ENCODE measurements at places on chromosomes 3 and 15. TPM values are rescaled to one million over a fixed set of nuclear protein-coding genes. Genes with fewer than 3 reads are reported as not detected.
A peak's percentile ranks its signal among the peaks of the same experiment; 100 is the strongest.

DNA sequence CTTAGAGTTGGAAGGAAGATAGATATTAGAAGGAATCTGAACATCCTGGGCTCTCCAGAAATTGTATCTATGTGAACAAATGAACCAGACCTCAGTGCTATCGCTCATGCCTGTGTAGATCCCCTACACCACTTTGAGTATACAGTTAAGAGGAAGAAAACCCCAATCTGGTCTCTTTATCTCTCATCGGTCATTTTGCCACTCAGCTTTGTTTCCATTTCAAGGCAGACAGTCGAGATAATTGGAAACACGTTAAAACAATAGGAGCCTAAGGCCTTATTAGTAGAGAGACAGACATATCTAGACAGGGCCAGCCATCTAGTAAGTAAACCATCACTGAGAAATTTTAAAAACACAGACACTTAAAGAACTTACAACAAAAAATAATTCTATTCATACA, 101.6 kb downstream of the MYLK start:
- DNase-seq: no peak

Gene RTP4
- total RNA-seq: 0.79 TPM

GRCh38 chr3:171255236-171255806, 204.9 kb downstream of the TNIK start:
- DNase-seq: no peak

DNA sequence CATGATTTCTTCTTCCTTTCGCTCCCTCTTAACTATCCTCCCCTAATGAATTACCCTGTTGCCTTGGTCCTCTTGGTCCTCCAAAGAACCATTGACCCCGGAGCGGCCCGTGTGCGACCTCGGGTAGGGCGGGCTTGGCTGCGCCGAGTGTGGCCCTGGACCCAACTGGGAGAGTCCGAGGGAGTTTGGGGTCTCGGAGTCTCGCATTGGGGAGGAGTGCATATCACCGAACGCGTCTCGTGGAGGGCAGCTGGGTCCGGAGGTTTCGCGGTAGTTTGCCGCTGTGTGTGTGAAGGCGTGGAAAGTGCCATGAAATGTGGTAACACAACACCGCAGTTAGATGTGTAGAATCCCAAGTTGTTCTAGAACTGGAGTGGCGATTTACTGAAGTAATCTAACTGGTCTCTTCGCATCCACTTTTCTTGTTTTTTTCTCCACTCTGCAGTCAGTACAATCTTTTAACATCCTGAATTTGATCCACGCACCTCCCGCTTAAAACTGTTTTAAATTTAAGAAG, 363 bp downstream of the GTF2E1 start:
- DNase-seq: peak; percentile 27

Gene GOLGA8O
- total RNA-seq: 0.39 TPM

GRCh38 chr3:20480786-20481365, 294.9 kb upstream of the SGO1 start:
- peak; percentile 32 for DNase-seq

DNA sequence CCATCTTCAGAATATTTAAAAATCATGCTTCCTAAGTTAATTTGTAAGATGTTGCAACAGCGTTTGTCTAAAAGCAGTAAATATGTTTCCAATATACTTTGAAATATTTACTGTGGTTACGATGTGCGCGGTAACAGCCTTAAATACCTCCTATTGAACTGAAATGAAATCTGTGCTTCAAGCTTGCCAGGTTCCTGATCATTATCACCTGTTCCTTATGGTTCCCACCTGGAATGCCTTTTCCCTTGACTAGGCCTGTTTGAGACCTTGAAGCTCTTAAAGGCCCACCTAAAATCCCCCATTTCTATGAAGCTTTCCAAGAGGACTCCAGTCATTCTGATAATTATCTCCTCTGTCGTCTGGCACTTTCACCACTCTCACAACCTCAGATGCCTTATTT, 146.7 kb downstream of the NAALADL2 start:
- peak; percentile 26 for DNase-seq

GRCh38 chr15:101138913-101139880, 112.7 kb downstream of the CHSY1 start:
- no peak for DNase-seq

Gene P2RY12
- total RNA-seq: 1.7 TPM

- DNase-seq: no peak
Measured at GRCh38 chr15:34650177-34650576, 66.7 kb upstream of the GOLGA8B start.

DNA sequence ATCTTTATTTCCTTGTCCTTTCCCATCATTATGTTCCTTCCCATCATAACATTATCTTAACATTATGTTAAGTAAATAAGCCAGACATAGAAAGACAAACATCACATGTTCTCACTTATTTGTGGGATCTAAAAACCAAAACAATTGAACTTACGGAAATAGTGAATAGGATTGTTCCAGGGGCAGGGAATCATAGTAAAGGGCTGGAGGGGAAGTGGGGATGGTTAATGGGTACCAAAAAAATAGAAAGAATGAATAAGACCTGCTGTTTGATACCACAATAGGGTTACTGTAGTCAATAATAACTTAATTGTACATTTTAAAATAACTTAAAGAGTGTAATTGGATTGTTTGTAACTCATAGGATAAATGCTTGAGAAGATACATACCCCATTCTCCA, 36.7 kb upstream of the MBNL1 start:
- DNase-seq: no peak

GRCh38 chr3:60365360-60365759, 885.9 kb downstream of the FHIT start:
- DNase-seq: no peak

Gene SRGAP3
- total RNA-seq: 21.4 TPM

DNA sequence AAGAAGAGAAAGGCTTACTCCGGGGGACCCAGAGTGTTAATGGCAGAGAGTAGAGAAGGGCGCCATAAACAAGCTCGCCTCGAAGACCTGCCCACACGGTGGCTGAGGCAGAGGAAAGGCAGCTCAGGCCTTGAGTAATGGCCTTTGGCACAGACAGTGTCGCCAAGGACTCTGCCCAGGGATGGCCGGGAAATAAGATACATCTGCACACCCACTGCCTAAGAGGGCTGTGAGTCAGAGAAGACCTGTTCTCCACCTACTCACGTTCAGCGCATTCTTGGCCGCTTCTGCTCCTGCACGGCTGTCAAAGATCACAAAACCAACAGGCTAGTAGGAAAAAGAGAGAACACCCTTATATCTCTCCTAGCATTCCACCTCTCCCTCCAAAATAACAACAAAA, 26.2 kb downstream of the RBPMS2 start:
- no peak for DNase-seq

DNA sequence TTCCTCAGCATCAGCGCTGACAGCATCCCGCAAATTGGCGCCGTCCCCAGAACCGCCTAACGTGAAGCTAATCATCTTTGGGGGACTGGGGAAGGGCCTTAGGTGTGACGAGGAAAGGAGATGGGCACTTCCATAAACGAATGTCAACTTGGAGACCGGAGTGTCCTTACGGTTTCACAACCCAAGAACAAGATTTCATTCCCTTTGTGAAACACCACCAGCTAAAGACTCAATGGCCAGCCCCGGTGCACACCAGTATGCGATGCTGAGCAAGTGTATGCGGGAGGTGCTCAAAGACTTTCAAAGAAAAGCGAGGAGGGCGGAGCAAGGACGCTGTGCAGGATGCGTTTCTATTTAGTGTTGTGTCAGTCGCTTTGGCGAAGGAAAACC, 759 bp upstream of the TTBK2 start:
- DNase-seq: no peak

- DNase-seq: no peak
Measured at GRCh38 chr3:38210141-38210757, 44.9 kb downstream of the OXSR1 start.

Gene CIP2A
- 12.8 TPM for total RNA-seq

- no peak for DNase-seq
Measured at GRCh38 chr3:83434880-83435587, 1523.8 kb upstream of the CADM2 start.

DNA sequence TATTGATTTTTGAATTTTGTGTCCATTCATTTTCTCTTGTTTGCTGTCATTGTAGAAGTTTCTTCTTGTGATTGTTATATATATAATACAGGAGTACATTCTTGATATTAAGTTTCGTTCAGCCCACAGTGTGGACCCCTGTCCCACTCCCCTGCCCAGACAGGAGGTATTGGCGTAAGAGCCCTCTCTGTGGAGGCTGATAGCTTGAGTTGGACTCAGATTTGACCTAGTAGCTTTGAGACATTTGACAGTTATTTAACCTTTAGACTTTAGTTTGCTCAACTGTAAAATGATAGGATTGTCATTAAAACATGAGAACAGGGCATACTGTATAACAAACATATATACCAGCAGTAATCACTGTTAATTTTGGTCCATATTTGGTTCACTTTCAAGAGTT, 27.1 kb downstream of the GPR171 start:
- DNase-seq: no peak

GRCh38 chr3:48130321-48130904, 57.8 kb downstream of the CDC25A start:
- peak; percentile 89 for DNase-seq

Gene GOLGA6L4
- total RNA-seq: 2.9 TPM

DNA sequence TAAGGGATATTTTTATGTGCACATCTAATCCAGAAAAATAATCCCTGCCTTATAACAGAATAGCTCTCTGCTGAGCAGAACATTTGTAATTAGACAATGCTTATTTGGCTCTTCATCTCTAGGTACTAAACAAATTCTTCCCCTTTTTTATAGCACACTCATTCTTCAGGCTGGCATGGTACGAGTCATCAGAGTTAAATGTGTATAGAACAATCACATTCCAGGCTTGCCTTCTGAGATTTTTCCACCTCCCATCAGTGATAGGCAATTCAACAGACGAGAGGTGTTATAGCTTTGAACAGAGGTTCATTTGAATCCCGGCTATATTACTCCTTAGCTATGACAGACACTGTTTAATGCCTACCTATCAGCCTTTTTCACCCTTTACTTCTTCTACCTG, 21.4 kb upstream of the SPPL2A start:
- DNase-seq: no peak

Gene TICRR
- total RNA-seq: 2.4 TPM

Gene NPTN
- total RNA-seq: 54.0 TPM

DNA sequence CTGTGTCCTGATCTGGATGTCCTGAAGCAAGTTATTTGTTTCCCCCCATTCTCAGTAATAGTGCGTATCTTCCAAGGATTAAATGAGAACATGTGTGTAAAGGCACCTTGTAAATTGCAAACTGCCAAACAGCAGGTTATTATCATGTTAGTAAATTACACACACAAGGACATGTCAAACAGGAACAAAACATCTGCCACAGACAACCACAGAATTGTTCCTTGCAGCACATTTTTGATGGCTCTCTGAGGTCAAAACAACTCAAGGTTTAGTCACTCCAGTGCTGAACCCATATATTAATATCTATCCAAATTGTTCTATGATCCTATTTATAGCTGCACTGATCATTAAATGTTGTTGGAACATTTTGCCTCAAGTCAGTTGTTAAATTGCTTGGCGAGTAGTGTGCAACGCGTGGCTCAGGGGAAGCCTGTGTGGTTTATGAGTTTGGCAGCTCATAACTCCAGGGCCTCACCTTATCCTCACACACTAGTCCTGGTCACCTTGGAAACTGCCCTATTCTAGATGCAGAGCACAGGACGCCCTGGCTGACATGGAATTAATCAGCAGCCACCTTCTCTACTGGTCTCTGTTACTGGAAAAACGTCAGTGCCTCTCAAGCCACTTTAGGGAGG, 46.3 kb upstream of the CDV3 start:
- DNase-seq: peak; percentile 54

- DNase-seq: no peak
Measured at GRCh38 chr15:25811481-25811906, 51.6 kb downstream of the ATP10A start.

- DNase-seq: no peak
Measured at GRCh38 chr15:88447206-88447605, 20.0 kb downstream of the MRPL46 start.

Gene TRH
- not detected for total RNA-seq

DNA sequence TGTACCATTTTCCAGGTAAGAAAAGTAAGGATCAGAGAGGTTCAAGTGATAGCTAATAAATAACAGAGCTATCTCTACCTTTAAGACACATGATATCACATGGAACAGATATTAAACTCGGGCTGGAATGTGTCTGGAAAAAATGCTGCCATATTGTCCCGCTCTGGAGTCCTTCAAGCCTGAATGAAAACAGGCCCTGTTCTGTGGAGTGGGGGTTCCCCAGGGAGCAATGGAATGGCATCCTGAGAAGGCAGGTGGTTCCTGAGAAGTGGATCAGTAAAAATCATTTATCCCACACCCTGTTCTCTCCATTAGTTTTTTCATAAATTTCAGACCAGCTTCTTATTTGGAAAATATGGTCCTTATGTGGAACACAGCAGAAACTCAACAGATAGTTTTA, 57.3 kb upstream of the PRTG start:
- DNase-seq: no peak

- no peak for DNase-seq
Measured at GRCh38 chr3:126758882-126759281, 54.8 kb downstream of the CHCHD6 start.

DNA sequence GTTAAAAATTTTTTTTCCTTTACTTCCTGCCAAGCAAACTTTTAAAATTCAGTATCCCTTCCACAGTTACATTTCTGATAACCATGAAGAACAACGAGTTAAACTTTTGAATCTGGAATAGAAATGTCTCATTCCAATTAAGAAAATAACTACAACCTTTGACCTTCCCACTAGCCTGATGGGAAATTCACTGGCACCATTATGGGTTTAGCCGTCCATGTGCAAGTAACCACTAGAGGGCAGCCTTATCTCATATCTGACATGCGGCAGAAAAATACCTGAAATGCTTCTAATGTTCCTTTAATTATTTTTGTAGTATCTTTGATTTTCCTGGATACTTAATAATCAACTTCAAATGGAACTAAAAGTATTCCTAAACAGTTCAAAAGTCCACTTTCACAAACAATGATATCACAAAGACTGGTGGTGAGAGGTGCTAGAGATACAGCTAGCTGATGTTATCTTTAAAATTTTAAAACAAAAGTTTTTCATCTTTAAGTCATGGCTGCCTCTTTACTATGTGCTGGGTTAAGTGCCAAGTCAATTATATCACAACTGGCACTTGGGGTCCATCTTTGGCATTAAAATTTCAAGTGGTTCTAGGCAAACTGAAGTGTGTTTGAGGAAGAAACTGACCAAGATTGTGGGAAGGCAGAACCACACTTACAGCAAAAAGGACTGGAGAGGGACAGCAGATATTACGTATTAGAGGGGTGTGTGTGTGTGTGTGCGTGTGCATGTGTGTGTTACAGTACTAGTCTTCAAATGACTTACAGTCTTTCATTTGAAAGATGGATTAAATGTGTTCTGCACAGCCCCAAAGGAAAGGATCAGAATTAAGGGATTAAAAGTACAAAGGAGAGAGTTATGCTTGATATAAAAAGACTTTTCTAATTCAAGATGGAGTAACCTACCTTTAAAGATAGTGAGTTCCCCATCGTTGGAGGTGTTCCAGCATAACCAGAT, 107.1 kb upstream of the ICE2 start:
- DNase-seq: peak; percentile 42

DNA sequence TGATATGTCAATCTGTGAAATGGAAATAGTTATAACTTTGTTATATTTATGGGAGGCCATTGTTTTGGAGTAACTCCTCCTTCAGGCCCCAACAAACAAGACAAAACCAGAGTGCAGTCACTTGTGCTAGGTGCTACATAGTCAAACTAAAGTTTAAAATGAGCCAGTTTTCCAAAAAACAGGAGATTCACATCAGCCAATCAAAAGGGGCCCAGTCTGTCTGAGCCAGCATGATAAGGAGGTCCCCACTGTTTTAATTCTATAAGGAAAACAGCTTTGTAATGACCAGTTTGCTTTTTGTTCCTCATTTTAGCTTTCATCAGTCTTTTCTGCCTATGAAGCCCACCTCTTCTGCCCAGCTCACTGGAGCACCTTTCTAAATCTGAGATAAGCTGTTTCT, 94.7 kb upstream of the SLC7A14 start:
- no peak for DNase-seq

Data from skin of body (tissue), 3 donors.